ENCODE measurements at places on chromosomes 2 and 18.

DNA sequence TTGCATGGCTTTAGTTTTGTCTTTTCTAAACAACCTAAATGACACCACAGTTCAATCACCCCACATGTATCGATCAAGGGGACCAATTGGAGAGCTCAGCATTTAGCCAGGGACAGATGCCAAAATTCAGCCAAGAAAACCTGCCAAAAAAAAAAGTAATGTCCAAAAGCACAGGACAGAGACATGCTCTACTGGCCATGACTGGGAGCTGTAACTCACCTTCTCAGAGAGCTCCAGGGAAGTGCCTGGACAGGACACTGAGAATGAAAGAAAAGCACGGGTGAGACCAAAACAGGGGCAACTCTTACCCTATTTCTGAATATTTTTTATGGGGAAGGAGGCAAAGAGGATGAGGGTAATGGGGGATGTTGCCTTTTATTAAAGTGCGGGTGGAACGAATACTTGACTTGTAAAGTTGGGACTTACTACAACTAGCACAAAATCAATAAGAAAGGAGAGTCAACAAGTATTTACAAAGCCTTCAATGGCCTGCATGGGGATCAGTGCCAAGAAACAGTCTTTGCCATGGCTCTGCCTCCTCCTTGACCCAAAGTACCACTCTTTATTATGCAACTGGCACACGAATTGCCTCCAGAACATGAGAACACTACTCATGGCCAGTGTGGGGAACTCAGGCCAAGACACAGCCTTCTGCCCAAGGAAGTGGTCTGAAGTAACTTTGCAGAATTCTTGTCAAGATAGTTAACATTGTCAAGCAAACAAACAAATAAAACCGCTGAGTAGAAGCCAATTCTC is 72.9 kb upstream of the HK2 start:
- no peak for DNase-seq

DNA sequence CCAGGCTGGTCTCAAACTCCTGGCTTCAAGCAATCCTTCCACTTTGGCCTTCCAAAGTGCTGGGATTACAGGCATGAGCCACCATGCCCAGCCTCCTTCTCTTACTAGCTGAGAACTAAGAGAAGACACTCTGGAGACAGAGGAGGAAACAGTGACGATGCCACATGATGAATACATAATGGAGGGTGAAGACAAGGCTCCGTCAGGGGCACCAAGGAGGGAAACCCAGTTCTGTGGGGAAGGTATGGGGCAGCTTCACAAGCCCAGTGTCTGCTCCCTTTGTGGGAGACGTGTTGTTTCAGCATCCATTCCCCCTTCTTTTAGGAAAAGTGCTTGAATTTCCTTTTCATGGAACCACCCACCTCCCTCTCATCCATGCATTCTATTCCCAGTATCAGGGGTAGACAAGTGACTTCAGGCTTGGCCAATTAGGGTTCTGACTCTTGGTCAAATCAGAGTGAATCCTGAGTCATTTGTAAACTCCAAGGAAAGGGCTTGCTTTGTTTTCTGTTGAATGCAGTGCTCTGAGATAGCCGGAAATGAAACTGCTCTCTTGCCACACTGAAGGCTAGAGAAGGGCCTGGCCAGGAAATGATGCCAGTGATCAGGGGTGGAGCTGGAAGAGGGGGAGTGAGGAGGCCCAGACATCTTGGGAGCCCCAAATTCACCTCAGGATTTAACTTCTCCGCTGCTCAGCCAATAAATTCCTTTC is 23.7 kb downstream of the TMEM127 start:
- DNase-seq = no peak

DNA sequence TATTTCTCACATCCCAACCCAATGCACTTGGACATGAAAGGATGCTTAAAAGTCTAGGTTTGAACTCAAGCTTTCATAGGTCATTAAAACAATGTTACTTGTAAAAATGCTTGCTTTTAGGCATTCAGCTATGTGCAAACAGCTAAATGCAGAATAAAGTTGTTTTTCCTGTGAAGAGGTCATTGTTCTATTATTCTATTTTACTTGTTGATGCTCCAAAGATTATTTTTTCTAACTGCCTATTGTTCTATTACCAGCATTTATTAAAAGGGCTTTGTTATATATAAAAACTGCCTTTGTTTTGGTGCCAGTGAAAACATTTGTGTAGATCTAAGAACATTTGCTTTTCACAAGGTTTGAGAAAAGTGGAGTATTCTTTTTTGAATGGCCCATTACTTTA is 49.4 kb downstream of the TMEM178A start:
- no peak for DNase-seq

- no peak for DNase-seq
These were observed 212.2 kb downstream of the CAMKMT start for GRCh38 chr2:44573996-44574395.

DNA sequence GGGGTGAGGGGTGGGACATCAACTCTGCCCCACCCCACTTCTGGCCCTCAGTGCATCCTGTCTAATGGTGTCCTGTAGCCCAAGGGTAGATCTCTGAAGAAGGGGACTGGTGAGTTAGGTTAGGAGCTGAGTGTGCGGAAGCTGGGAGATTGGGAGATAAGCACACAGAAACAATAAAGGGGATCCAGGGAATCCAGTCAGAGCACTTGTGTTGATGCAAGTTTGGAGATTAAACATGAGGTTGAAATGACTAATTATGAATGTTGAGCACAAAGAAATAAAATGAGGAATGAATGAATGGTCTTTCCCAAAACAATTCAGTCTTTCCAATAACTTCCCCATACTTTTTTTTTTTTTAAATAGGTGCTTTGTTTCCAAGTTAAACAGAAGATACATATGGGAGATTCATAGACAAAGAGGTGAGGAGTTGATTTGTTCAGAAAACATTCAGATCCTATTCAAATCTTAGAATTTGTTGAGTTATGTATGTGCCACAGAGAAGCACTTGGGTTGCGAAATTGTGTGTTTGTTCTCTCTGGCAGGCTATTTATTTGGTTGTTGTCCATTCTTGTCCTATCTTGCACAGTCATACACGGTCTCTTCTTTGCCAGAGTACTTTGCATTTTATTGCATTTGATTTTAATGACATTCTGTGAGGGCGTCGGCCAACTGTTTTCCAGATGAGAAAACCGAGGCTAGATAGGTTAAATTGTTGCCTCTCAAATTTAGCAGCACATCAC is 31.6 kb upstream of the NABP1 start:
- no peak for DNase-seq

DNA sequence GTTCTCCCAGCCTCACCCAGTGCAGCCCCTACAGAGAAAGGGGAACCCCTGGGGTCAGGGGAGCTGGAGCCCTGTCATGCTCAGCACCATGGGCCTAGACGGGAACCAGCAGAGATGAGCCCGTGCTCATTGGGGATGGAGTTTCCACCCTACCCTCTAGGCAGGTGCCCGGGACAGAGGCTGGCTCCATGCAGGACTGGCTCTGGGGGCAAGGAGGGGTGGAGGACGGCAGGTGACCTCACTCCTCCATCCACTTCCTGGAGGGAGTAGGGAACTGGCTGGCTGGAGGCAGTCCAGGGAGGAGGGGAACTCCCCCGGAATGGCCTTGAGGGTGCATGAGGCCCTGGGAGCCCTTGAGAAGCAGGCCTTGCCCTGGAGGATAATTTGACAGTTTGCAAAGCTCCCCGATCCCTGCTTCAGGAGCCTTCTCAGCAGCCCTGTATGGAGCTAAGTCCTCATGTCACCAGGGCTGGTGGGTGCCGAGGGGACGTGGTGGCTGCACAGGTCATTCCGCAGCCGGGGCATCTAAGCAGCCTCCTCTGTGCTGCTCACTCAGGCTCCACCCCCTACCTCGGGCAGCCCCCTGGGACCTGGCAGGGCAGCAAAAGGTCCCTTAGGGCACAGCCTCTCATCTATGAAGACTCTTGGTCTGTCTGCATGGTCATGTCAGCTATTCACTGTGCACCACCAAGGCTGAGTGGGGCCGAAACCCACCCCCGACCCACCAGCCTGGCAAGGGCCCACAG is 2.1 kb downstream of the NEURL3 start:
- no peak for DNase-seq

DNA sequence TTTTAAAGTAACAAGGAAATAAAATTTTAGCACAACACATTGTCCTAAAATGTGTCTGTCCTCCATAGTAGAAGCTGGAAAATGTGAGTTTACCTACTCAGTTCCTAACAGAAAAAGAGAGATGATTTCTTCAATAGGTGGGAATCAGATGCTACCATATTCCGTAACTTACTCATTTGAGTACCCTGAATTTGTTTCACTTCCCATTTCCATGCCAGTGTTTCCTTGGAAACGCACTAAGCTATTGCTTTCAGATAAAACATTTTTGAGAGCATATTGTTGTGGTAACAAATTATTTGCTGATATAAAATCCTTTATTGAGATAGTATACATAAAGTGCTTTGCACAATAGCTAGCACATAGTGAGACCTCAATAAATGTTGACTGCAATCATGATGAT is 137.5 kb upstream of the BARD1 start:
- no peak for DNase-seq

DNA sequence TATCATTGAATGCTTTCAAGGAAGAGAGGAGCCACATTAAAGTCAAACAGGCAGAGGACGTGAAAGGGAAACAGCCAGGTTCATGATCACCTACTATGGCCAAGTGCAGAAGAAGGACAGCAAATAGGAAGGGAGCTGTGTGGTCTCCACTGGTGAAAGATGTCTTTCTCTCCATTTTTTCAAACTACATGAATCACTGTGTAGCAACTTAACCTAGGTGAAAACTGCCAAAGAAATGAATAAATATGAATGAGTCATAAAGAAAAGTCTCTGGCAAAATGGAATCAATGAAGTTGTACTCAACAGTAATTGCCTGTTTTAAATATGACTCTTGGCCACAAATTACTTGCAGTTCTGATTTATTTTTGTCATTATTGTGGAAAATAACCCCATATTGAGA is 452.6 kb upstream of the PKDCC start:
- DNase-seq = peak; percentile 44

- peak; percentile 77 for DNase-seq
These were observed 251.4 kb upstream of the UBE2E3 start for GRCh38 chr2:180728928-180729559.

All from LHCN-M2 (cell line).